ENCODE measurements at places on chromosomes 2 and 18. TPM values are rescaled to one million over a fixed set of nuclear protein-coding genes. Genes with fewer than 3 reads are reported as not detected.

The TUBB6 gene
- total RNA-seq: 357 TPM

The TFCP2L1 gene
- 3.4 TPM for total RNA-seq

The PSMA8 gene
- not detected for total RNA-seq

The CYS1 gene
- 26.9 TPM for total RNA-seq

The HOXD10 gene
- total RNA-seq: not detected

The DAPL1 gene
- total RNA-seq: not detected

The GPD2 gene
- 31.7 TPM for total RNA-seq
